Skin of body (tissue), 3 donors: ENCODE measurements at places on chromosomes 12 and 14.

DNA sequence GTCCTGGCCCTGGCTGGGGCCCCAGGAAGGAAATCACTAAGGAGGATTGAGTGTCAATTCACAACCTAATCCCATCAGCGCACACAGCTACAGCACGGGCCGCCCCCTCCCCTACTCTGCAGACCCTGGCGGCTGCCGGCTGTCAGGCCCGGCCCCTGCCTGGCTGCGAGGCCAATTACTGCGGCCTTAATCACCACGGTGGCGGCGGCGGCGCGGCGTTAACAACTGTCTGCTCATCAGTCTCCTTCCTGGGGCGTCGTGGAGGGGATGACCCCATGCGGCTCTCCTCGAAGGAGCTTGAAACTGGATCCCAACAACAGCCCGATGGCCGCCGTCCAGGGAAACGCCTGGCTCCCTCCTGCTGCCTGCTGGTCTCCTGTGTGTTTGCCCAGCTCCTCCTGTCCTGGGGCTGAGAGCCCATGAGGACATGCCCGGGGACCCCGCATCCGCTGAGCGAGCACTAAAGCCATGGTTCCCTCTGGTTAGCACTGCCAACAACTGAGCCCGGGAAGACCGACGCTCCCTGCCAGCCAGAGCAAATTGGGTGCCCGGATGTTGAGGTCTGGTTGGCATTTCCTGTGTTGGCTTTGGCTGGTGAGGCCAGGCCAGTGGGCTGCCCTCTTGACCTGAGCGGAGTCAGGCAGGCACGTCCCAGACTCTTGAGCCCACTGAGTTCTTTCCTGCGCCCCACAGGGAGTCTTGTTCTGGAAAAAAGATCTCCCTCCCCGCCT lies 21.8 kb upstream of the EIF2B2 start:
- DNase-seq, result no peak

DNA sequence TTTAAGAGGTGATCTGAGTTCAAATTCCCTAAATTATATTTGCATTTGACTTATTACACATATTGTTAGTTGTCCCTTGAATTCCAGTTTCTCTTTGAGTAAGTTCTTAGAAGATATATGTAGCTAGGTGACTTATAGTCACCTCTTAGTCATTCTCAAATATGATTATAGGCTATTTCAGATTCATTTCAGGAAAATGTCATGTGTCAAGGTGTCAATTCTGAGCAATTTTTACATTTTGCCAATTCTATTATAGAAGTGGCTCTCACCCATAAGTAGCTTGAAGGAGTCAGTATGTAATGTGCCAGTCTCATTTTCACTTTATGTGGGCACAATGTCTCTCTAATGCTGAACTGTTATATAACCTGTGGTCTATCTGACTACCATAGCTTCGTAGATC lies 623.4 kb downstream of the DIO2 start:
- DNase-seq, result no peak

DNA sequence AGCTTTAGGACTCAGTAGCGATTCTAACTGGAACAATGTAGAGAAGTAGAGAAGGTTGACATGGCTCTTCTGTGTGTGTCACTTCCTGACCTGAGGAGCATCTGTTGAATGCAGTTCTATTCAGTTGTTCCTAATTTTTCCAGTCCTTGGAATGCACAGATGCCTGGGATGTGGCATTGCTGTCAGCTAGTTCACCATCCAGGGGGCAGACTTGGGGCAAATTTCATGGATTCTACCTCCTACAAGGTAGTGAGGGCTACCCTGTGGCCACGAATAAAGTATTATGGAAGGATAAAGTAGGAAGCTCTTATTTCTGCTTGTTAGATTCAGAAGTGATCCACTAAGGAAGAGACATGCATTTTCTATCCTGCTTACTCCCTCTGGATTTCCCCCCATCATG lies 74.4 kb upstream of the GPATCH2L start:
- no peak for DNase-seq

DNA sequence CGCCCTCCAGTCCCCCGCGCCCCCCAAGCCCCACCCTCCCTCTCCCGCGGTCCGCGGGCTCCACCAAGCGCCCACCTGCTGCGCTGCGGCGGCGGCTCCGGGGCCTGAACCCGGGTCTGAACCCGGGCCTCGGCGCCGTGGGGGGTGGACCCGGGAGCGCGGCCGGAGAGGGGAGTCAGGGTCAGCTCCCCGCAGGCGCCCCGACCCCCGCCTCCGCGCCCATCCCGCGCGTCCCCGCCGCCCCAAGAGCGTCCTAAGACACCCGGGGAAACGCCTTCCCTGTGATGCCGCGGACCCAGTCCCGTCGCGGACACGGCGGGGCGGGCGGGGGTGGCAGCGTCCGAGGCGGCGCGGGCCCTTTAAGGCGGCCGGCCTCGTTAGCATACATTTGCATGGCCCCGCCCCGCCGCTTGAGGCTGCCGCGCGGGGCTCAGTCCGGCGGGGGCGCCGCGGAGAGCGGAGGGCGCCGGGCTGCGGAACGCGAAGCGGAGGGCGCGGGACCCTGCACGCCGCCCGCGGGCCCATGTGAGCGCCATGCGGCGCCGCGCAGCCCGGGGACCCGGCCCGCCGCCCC lies at the start of gene MMP17:
MMP17 (plus strand) TSS at position 433 of the 574 bp plus-strand sequence; CDS start at position 535, 102 bp downstream.
- DNase-seq, result no peak

DNA sequence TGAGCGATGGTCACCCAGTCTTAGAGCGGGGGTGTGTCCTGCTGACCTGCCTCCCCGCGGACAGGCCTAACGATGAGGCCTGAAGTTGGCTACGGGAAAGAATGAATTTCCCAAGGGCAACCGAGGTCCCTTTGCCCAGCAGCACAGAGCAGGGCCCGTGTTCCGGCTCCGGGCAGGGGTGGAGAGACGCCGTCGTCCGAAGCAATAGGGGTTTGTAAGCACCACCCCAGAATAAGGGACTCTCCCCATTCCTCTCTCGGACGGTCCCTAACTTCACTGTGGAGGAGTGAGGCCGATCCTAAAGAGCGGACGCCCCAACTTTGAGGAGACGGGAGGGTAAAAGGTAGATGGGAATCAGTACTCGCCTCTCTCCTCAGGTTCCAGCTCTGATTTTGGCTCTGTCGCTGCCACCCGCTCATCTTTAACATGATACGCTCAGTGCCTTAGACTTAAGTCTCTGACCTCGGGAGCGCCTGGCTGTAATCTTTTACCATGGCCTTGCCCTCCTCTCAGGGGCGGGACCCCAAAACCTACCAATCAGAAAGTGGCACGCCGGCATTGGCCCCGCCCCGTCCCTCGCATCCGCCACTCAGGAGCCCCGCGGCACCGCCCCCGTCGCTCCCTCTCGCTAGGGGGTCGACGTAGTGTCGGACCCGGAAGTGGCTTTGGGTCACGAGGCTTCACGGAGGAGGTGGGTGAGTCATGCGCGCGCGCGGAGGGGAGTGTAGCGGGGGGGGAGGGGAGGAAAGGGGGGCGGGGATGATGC lies at the start of gene DDIT3:
DDIT3 (minus strand) TSS at position 462 of the 766 bp plus-strand sequence. CDS start 3,108 bp downstream, outside the sequence.
- peak; percentile 99 for DNase-seq

DNA sequence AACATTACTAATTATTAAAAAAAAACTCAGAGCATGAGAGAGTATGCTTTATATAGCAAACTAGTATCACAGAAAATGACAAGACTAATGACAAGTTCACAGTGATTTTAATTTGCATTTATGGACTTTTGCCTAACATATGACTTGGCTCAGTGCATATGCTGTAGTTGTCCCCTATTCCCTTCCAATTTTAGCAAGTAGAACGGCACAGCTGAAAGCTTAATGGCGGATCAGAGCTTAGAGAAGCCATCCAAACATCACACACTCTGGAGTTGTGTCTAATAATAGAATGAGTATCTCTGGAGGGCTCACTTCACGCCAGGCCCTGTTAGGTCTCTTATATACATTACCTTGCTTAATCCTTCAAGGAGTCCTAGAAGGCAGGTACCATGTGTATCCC lies 13.3 kb downstream of the CNIH1 start:
- DNase-seq, result peak; percentile 43

GRCh38 chr14:61503167-61503801 lies 181.9 kb downstream of the PRKCH start:
- no peak for DNase-seq

DNA sequence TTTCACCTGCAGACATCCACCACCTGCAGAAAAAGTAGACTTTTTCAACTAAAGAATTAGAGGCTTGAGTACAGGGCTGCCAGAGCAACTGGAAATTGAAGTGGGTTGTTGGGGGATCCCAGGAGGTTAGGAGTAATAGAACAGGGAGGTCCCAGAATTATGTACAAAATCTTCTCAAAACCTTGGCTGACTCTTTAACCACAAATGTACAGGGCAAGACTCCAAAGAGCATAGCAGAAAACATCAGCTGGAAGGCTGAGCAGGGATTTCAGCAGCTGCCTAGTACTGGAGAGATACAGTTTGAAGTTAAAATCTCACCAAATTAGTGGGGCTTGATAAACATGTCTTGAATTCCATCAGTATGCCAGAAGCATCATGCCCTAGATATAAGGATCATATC lies 191.6 kb downstream of the CRADD start:
- DNase-seq, result peak; percentile 13
